Hematopoietic multipotent progenitor cell treated with erythropoietin and hydrocortisone succinate and interleukin-3 and kit ligand, for 6 days (in vitro differentiated cells): ENCODE measurements at places on chromosomes 2 and 18.

DNA sequence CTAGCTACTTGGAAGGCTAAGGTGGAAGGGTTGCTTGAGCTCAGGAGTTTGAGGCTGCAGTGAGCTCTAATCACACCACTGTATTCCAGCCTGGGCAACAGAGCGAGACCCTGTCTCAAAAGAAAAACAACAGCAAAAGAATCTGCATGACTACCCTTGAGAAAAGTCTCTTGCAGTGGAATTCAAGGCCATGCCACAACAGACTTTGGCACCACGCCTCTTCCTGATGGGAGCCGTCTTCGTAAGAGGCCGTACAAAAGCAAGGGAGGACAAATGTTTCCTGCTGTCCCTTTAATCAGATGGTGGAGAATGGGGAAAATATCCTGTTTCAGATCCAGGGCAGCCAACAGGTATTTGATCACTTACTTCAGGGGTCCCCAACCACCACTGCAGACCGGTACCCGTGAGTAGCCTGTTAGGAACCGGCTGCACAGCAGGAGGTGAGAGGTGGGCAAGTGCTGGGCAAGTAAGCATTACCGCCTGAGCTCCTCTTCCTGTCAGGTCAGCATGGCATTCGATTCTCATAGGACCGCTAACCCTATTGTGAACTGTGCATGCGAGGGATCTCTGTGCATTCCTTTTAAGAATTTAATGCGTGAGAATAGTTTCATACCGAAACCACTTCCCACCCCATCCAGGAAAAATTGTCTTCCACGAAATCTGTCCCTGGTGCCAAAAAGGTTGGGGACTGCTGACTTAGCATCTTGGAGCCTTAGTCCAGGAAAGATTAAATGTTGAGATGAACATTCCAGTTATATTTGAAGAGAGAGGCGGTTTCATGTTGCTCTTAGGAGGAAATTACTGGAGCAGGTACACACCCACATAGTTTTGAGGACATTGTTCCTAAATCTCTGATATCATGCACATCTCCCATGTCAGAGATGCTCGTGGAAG lies 94.4 kb upstream of the XPO1 start:
- DNase-seq, result no peak

GRCh38 chr2:42828487-42829425 lies 36.4 kb upstream of the HAAO start:
- peak; percentile 89 for DNase-seq

DNA sequence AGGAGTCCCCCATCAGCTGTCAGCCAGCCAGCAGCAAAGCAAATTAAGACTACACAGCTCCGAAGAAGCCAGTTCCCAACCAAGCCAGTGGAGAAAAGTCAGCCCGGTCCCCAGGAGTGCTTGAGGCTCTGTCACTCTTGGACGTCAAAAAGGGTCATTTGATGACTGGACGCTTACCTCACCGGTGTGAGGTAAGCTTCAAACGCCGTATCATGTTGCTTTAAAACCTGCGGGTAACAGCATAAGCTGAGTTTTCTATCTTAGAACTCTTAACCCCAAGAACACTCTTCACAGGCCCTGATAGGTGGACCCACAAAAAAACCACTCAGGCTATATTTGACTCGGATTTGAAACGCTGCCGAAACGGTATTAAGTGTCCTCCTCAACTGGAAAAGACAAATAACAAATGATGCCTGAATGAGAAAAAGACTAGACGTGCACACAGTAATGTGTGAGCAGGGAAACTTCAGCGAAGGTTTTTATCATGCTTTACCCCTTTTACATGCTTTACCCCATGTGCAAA lies 682 bp upstream of the LNPK start:
- DNase-seq, result peak; percentile 29

DNA sequence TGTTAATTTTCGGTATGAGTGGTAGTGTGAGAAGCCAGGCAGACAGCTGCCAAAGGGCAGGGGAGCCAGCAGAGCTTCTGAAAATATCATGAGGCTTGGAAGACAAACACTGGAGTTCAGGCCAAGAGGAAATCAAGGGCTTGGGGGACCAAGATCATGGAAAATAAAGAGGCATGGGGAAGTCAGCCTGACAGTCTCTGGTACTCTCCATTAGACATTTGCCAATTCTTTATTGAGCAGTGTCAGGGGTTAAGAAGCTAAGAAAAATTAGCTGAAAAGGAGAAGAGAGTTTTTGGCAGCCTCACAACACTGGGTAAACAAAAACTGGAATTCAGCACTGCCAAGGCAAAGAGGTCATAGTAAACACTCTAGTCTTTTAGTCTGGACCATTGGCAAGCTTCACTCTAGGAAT lies 612.7 kb downstream of the EPHA4 start:
- DNase-seq, result no peak

- no peak for DNase-seq
Observed at GRCh38 chr18:50709193-50709592, 110.6 kb downstream of the MRO start.

GRCh38 chr2:150469706-150470274 lies 17.7 kb downstream of the RND3 start:
- DNase-seq, result no peak

GRCh38 chr2:209533391-209533790 lies 109.5 kb downstream of the MAP2 start:
- DNase-seq, result no peak

- no peak for DNase-seq
Observed at GRCh38 chr2:160911258-160911657, 249.0 kb upstream of the TANK start.

GRCh38 chr2:30705056-30705455 lies 102.2 kb downstream of the CAPN13 start:
- DNase-seq, result no peak

GRCh38 chr2:126467367-126468054 lies 188.4 kb upstream of the GYPC start:
- DNase-seq, result no peak

- DNase-seq, result no peak
Observed at GRCh38 chr2:45700407-45701013, 49.0 kb downstream of the PRKCE start.

- peak; percentile 53 for DNase-seq
Observed at GRCh38 chr2:45134726-45135125, 125.5 kb upstream of the SIX2 start.

DNA sequence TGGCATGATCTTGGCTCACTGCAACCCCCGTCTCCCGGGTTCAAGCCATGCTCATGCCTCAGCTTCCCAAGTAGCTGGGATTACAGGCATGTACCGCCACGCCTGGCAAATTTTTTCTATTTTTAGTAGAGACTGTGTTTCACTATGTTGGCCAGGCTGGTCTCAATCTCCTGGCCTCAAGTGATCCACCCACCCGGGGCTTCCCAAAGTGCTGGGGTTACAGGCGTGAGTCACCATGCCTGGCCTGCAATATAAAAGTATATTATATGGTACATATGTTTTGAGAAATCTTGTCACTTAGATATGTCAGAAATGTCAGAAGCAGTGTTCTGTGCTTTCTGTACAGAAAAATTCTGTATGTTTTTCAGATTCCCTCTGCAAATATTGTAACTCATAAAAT lies 19.2 kb upstream of the XPO1 start:
- DNase-seq, result no peak
